Osteocyte (in vitro differentiated cells): ENCODE measurements at places on chromosomes 5 and 9. TPM values are rescaled to one million over a fixed set of nuclear protein-coding genes. Genes with fewer than 3 reads are reported as not detected.

MAMDC4 gene
- 7.4 and 9.4 TPM in 2 replicates for total RNA-seq

DNA sequence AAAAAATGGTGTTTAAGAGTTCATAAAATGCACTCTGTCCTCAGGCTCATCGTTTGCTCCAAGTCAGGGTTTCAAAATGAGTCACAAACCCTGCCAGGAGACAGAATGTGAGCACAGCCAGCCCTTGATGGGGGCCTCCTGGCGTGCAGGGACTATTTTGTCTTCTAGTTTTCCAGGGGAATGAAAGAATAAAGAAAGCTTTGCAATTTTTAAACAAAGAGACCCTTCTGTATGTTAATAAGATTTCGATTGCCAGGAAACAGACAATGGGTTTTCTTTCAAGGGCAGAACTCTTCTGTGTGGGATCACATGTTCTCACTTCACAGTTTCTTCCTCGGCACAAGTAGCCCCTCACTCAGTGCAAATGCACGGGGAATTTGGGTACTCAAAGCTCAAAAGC lies 121.4 kb upstream of the C6 start:
- no peak for DNase-seq

DNA sequence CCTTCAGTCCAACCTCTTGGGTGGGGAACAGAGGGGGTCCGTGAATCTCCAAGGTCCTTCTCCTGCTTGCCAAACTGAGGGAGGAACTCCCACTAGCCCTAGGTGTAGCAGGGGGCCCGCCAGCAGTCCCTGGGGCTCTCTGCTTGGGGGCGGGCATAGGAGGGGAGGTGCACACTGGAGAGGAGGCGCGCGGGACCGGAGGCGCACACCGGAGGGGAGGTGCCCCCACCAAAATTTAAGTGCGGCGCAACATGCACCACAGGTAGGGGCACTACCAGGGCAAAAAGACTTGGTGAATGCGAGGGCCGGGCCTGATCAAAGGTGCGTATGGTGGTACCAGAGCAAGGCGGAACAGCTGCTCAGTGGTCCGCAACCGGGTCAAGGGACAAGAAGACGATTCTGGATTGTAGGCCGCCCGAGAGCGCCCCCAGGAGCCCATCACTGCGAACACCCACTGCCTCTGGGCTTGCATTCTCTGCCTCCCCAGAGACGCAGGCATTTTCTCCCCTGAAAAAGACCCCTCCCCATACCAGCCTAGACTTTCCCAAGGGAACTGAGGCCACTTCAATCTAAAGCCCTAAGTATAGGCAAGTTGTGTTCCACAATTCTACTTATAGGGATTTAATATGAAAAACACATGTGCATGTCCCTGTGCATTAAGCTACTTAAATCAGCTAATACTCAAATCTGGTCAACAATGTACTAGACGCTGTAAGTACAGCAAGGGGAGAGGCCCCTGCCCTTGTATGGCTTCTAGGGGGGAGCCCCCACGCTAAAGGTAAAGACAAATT lies 50.6 kb downstream of the TGFBI start:
- DNase-seq = no peak

GRCh38 chr5:62084391-62084790 lies 221.6 kb upstream of the KIF2A start:
- no peak for DNase-seq

DNA sequence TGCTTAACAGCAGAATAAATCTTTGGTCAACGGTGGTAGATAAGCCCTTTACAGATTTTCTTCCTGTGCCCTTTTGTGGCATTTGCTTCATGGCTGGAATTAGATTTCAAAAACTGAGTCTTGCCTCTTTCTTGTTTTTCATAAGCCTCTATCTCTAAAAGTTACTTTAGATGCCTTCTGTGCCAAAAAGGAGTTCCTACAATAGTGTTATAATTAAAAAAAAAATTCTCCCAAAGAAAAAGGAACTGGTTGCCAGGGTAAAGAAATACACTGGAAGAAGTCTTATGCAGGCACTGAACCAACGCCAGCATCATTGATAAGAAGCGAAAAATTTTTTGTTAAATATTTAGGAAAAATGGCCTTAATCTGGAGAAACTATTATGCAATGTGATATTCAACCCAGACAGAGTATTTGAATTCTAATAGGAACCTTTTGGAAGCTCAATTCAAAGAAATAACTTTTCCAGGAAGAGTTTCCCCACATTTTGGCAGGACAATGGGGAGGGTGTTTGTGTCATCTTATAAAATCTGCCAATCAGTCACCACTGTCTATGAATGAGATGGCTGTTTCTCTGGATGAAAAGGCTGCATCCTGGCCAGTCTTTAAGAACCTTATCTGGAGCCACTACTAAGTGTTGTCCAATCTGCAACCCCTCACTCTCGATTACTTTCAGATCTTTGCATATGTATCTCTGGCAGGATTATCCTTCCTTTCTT lies 608.1 kb downstream of the PDE4D start:
- DNase-seq = no peak

PCDHA9 gene
- total RNA-seq = 1.7 and 1.8 TPM in 2 replicates

- DNase-seq = no peak
Observed at GRCh38 chr9:84642553-84643141, 26.9 kb upstream of the NTRK2 start.

- no peak for DNase-seq
Observed at GRCh38 chr5:116343961-116344360, 230.7 kb downstream of the SEMA6A start.
